SJSA1 (cell line): ENCODE measurements at places on chromosomes 6 and 20.

- peaks cover 26% of the 10 kb centered on the region for H3K36me3 ChIP-seq
- H3K4me1 ChIP-seq: peaks cover 8% of the 10 kb centered on the region; the same call in 1 of the 2 replicates
- no peak for DNase-seq
- no peak overlapping the region for H3K4me3 ChIP-seq
- H3K27me3 ChIP-seq: no peaks in the 10 kb centered on the region
- no peak overlapping the region for H3K27ac ChIP-seq
Measured at GRCh38 chr6:35831257-35832007, 26.3 kb downstream of the LHFPL5 start.

DNA sequence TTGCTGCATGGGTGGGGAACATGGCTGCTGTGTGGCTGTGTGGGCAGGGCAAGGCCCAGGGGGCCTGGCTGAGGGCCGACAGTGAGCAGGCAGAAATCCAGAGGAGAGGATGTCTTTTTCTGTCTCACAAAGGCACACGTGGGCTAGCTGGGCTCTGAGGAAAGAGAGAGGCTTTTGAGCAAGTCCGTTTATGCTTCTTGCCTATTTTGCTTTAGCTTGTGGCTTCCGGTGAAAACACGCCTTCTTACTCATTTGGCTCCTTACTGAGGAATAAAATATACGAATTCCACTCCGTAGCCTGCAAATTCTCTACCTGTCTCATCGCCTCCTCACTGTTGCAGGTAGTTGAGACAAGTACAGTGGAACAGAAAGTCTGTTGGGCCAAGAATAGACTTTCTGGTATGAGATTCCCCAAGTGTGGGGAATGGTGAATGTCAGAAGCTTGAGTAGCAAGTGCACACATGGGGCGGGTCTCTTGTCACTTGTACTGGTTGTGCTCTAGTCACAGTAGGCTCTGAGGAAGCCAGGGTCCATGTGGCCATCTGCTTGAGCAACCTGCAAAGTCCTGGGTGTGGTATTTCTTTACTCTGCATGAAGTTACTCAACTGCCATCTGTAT lies 28.4 kb downstream of the WRNIP1 start:
- no peak overlapping the region for H3K4me3 ChIP-seq
- peaks cover 14% of the 10 kb centered on the region; the same call in 1 of the 2 replicates for H3K36me3 ChIP-seq
- no peak overlapping the region for H3K27ac ChIP-seq
- no peak for DNase-seq

DNA sequence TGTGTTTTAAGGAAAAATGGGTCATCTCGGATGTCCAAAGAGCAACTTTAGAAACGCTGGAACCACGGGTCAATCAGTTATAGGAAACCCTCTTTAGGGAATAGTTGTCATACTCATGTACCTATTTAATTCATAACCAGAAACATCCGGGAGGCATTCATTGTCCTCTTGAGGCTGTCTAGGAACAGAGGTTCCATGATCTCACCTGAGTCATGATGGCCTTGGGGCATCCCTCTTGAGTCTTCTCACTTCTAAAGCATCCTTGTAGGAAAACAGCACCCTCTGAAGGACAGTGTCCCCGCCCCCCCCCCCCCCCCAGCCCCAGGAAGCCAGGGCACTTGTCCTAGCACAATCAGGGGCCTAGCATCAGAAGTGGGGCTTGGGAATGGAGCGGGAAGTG lies 46.3 kb upstream of the CDH4 start:
- H3K4me3 ChIP-seq: no peak overlapping the region
- no peaks in the 10 kb centered on the region for H3K36me3 ChIP-seq
- DNase-seq: no peak
- no peak overlapping the region for H3K27ac ChIP-seq
- H3K4me1 ChIP-seq: no peaks in the 10 kb centered on the region

DNA sequence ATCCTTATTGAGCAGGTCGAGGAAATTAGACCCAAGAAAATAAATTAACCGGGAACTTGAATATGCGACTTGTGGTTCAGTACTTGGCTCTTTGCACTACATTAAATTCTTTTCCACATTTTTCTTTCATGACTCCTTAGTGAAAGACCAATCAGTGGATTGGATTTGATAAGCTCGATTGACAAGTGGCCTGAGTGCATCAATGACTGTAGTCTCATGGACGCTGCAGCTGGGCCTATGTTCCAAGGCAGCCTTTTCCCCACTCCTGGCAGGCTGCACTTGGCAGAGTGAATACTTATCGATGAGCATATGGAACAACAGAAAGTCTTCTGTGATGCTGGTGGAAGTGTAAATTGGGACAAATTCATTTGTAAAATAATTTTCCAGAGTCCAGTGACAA lies 210.8 kb upstream of the EXOC2 start:
- no peak overlapping the region for H3K4me3 ChIP-seq
- H3K4me1 ChIP-seq: peaks cover 76% of the 10 kb centered on the region
- H3K27me3 ChIP-seq: no peaks in the 10 kb centered on the region
- H3K27ac ChIP-seq: peak overlapping the region; percentile 78

GRCh38 chr6:63947792-63948529 lies 312.4 kb downstream of the PHF3 start:
- H3K27me3 ChIP-seq: no peaks in the 10 kb centered on the region
- DNase-seq: no peak
- H3K27ac ChIP-seq: no peak overlapping the region
- no peaks in the 10 kb centered on the region for H3K36me3 ChIP-seq
- H3K4me1 ChIP-seq: no peaks in the 10 kb centered on the region

GRCh38 chr6:14861491-14861943 lies 384.4 kb upstream of the JARID2 start:
- H3K27ac ChIP-seq: no peak overlapping the region
- no peaks in the 10 kb centered on the region for H3K4me1 ChIP-seq
- H3K36me3 ChIP-seq: no peaks in the 10 kb centered on the region
- no peak for DNase-seq
- no peak overlapping the region for H3K4me3 ChIP-seq
- no peaks in the 10 kb centered on the region for H3K27me3 ChIP-seq

- peaks cover 8% of the 10 kb centered on the region for H3K4me1 ChIP-seq
- no peak overlapping the region for H3K4me3 ChIP-seq
- DNase-seq: no peak
- no peaks in the 10 kb centered on the region for H3K27me3 ChIP-seq
Measured at GRCh38 chr20:43855803-43856202, 58.8 kb upstream of the TOX2 start.

DNA sequence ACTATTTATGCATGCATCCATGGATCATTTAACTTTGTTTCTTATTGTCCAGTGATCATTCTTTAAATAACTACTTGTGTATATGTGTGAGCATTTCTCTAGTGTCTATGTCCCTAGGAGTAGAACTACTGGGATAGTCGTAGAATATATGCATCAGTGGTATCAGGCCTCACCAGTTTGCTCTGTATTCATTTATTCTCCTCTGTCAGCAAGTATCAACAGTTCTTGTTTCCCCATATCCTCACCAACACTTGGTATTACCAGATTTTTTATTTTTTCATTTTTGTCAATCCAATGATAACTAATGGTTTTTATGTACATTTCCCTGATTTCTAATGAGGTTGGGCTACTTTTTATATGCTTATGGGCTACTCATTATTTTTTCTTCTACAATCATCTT lies 27.9 kb downstream of the CTNNBL1 start:
- no peak for DNase-seq
- H3K4me3 ChIP-seq: no peak overlapping the region
- H3K27ac ChIP-seq: no peak overlapping the region
- H3K27me3 ChIP-seq: no peaks in the 10 kb centered on the region
- H3K4me1 ChIP-seq: no peaks in the 10 kb centered on the region; the same call in 1 of the 2 replicates

DNA sequence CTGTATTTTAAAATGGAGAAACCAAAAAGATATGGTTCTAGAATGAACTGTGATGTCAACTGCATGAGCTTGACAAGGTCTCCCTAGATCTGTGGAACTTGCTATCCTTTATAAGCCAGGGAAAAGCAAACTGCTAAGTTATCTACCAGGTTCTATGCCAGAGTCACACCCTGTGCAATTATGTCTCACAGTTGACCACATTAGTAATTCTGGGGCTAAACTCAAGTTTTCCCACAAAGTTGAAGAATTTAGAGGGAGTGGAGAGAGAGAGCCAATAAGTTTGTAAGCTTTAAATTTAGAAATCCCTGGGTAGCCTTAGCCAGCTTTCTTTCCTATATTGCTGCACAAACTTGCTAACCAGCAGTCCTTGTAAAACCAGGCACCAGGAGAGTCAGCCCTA lies 407.0 kb upstream of the SASH1 start:
- H3K4me3 ChIP-seq: no peak overlapping the region
- no peaks in the 10 kb centered on the region for H3K36me3 ChIP-seq
- no peak for DNase-seq
- H3K27me3 ChIP-seq: no peaks in the 10 kb centered on the region
- peaks cover 2% of the 10 kb centered on the region; the same call in 1 of the 2 replicates for H3K4me1 ChIP-seq

GRCh38 chr6:97064578-97064977 lies 140.1 kb downstream of the KLHL32 start:
- no peak for DNase-seq
- H3K4me1 ChIP-seq: no peaks in the 10 kb centered on the region
- peaks cover 17% of the 10 kb centered on the region; the same call in 1 of the 2 replicates for H3K27me3 ChIP-seq

- no peaks in the 10 kb centered on the region for H3K27me3 ChIP-seq
- H3K27ac ChIP-seq: peak overlapping the region; percentile 49
- H3K4me1 ChIP-seq: peaks cover 23% of the 10 kb centered on the region
Measured at GRCh38 chr6:31826793-31827285, 699 bp upstream of the HSPA1B start.

- no peaks in the 10 kb centered on the region for H3K27me3 ChIP-seq
- H3K4me1 ChIP-seq: no peaks in the 10 kb centered on the region
- H3K36me3 ChIP-seq: no peaks in the 10 kb centered on the region
- no peak for DNase-seq
Measured at GRCh38 chr6:88539295-88539764, 373.2 kb upstream of the CNR1 start.

DNA sequence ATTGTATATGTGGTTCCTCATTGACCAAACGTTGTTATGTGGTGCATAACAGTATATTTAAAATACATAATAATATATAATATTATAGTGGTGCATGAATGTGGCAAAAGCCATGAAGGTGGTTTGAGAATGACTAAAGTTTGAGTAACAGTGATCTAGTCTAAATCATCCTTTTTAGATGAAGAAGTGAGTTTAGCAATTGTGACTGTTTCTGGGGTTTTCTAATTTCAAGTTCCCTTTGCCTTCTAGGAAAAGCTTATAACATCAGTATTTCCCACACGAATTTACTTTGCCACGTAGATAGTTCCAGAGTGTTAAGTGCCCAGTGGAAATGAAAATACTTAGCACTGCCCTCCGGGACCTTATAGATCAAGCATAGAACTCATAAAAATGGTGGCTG lies 40.9 kb downstream of the ARFGEF2 start:
- no peak overlapping the region for H3K27ac ChIP-seq
- H3K36me3 ChIP-seq: peaks cover 45% of the 10 kb centered on the region
- H3K27me3 ChIP-seq: no peaks in the 10 kb centered on the region
- H3K4me1 ChIP-seq: no peaks in the 10 kb centered on the region; the same call in 1 of the 2 replicates

DNA sequence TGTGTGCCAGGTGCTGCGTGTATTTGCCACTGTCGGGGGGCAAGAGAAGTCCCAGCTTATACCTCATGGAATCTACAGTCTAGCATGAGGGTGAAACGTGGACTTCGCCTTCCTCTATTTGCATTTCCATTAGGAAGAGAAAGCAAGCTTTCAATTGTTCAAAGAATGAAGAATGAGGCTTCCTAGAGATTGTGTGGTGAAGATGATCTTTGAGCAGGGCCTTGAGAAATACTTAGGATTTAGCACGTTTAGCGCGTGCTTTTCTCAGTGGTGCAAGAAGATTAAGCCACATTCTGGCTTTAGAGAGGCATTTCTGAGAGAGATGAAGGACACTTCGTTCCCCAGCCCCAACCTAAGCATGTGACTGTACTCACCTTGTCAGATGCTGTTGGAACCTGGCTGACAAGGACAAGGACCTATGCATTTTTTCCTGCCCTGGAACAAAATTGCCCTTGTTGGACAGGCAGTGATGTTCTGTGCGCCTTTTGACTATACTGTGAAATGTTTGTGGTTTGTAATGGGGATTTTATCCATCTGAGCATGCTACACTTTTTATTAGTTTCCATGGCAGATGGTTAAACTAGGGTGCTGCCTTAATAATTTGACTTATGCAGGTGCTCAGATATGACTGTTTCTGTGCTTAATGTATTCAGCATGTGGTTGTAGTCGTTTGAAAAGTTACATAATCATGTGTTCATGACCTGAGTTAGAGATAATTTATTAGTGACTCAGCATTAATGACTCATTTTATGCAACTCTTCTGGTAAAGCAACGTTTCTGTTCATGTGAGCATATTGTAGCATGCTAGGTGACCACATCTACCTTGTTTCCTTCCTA lies 10.7 kb downstream of the TULP4 start:
- DNase-seq: no peak
- H3K4me1 ChIP-seq: peaks cover 11% of the 10 kb centered on the region; the same call in 1 of the 2 replicates
- H3K27me3 ChIP-seq: no peaks in the 10 kb centered on the region
- no peak overlapping the region for H3K27ac ChIP-seq
- no peak overlapping the region for H3K4me3 ChIP-seq

- H3K4me3 ChIP-seq: no peak overlapping the region
- H3K4me1 ChIP-seq: peaks cover 36% of the 10 kb centered on the region
- peak overlapping the region; percentile 26 for H3K27ac ChIP-seq
- H3K27me3 ChIP-seq: no peaks in the 10 kb centered on the region
- peak; percentile 63 for DNase-seq
- no peaks in the 10 kb centered on the region for H3K36me3 ChIP-seq
Measured at GRCh38 chr6:89139509-89140346, 6.1 kb upstream of the PM20D2 start.

GRCh38 chr6:100775667-100776066 lies 105.5 kb downstream of the ASCC3 start:
- no peaks in the 10 kb centered on the region for H3K4me1 ChIP-seq
- no peaks in the 10 kb centered on the region for H3K27me3 ChIP-seq
- no peaks in the 10 kb centered on the region for H3K36me3 ChIP-seq
- H3K27ac ChIP-seq: no peak overlapping the region
- DNase-seq: no peak
